ENCODE measurements at places on chromosomes 16 and 17.

DNA sequence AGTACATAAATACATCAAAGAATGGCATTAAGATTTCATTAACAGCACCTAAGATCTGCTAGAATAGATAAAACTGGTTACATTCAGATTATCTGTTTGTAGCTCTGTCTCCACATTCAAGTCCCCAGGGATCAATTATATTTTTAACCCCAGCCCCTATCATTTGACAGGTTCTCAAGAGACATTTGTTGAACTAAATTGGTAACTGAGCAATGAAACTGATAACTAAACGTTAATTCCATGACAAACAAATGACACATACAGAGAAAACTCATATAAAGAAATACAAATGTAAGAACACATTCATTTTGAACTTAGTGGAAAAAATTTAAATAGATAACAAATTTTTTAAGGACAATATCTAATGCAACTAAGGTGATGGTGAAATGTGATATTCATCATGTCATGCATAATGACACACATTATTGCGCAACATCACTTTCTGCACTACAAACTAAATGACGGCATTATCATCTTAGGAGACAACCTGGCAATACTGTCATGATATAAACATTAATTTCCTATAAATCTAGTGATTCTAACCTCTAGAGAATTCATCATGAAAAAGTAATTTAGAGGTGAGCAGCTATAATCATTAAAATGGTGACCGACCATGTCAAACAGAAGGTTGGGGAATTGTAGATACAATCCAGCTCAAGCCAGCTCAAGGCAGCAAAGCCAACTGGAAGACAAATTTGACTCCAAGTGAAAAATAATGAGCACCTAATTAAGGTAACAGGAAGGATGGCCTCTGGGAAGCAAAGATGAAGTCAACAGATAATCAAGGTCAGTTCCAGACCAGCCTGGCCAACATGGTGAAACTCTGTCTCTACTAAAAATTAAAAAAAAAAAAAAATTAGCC, 9.5 kb downstream of the ARHGAP17 start:
- DNase-seq, result no peak

- DNase-seq, result no peak
These were observed 149.4 kb downstream of the AIPL1 start for GRCh38 chr17:6285486-6285885.

DNA sequence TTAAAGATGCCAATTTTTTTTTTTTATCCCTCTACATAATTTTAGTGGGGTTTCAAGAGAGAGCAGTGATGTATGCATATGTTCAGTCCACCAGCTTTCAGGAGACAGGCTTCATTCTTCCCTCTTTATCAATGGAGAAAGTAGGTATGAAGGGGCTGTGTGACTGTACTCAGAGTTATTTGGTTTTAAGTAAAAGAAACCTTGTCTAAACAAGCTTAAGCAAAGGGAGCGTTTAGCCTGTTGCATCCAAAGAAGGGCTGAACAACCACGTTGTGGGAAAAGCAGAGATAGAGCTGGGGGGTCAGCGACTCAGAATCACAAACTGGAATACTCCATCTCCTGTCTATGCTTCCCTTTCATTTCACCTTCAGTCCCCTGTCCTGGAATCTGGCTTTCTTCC, 50.4 kb upstream of the HAS3 start:
- DNase-seq, result no peak

- no peak for DNase-seq
These were observed 23.7 kb upstream of the CYLD start for GRCh38 chr16:50718061-50718760.

- DNase-seq, result no peak
These were observed 7.5 kb downstream of the IFI35 start for GRCh38 chr17:43014020-43014648.

DNA sequence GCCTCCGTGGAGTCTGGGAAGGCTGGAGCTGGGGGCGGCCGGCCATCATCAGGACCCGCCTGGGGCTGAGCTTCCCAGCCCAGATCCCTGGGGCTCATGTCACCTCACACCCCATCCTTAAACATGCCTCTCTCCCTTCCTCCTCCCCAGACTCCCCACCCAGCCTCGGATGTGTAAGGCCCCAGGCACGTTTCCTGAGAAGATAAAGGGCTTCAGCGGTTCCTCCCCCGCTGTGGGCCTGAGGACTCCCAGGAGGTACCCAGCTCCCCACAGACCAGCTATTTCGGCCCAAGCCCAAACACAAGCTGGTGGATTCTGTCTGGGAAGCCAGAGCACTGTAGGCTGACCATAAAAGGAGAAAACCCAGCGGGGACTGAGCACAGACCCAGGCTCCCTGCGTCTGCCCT, 49.2 kb downstream of the MYH11 start:
- no peak for DNase-seq

DNA sequence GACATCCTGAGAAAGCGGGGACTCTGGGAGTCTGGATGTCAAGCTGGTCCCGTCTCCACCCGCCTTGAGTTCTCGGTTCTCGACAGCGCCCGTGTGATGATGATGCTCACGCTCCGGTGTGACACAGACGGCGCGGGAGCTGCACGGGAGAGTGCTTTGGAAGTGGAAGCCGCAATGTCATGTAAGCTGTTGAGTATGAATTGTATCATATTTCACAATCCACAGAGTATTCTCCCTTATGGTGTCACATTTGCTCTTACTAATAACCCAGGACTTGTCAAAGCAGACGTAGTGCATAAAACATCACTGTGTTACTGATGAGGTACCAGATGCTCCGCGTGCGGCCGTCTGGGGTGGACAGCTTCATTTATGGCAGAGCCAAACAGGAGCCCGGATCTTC, 217.5 kb upstream of the CHMP6 start:
- DNase-seq, result no peak

GRCh38 chr16:31427441-31428278, 500 bp downstream of the COX6A2 start:
- peak; percentile 25 for DNase-seq

- DNase-seq, result no peak
These were observed 10.3 kb upstream of the RPL38 start for GRCh38 chr17:74192950-74193781.

DNA sequence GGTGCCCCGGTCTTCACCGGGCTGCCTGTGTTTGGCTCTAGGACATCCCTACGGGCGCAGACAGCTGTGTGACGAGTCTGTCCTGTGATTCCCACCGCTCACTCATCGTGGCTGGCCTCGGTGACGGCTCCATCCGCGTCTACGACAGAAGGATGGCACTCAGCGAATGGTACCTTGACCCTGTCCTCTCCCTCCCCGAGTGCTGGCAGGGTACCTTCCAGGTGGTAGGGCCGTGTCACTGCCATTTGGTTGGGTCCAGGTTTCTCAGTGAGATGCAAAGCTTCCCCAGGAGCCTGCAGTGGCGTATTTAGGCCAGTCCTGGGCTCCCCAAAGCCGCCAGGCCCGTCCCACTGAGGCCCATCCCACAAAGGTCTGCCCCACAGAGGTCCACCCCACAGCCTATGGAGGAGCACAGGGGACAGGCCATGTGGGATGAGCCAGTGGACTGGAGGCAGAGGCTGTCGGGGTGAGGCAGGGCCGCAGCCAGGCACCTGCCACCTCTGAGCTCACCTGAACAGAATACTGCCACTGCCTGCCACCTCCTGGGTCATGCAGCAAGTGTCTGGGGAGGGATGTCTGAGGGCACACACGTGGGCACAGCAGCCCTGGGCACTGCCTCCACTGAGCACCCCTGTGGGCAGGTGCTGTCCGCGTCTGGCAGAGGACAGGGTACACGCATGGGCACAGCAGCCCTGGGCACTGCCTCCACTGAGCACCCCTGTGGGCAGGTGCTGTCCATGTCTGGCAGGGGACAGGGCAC, 31.4 kb upstream of the CHMP6 start:
- no peak for DNase-seq

DNA sequence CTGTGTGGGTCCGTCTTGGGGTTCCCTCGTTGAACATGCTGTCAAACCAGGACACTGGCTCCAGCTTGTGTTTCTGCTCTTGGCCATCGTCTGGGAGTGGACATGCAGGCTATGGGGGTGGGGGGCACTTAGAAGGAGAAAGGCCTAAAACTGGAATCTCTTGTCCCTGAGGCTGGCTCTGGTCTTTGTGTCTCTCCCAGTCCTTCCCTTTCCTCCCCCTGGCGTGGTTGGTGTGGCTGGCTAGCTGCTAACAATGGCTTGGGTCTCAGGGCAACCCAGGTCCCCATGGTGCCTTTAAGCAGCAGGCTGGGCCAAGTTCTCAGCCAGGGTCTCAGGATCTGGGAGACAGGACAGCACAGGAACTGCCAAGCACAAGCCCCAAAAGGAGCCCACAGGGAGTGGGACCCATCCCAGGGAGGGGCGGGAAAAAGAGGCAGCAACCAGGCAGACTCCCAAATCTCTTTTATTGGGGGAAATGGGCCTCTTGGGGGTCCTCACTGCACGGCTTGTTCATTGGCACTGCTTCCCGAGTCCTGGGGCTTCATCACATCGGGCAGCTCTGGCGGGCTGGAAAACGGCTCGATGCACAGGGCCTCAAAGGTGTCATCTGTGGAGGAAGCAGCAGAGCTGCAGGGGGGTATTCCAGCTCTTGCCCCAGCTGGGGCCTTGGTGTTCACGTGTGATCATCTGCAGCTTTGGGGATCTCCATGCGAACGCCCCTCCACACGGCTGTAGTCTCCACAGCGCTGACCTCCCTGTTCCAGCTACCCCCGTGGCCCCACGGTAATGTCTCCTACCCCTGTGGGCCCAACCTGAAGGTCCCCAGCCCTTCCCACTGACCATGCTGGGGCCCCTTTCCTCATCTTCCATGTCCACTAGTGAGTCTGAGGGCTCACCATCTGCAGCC, 5.3 kb downstream of the ELOB start:
- no peak for DNase-seq

GRCh38 chr16:11308493-11309283, 27.6 kb upstream of the PRM1 start:
- DNase-seq, result no peak

DNA sequence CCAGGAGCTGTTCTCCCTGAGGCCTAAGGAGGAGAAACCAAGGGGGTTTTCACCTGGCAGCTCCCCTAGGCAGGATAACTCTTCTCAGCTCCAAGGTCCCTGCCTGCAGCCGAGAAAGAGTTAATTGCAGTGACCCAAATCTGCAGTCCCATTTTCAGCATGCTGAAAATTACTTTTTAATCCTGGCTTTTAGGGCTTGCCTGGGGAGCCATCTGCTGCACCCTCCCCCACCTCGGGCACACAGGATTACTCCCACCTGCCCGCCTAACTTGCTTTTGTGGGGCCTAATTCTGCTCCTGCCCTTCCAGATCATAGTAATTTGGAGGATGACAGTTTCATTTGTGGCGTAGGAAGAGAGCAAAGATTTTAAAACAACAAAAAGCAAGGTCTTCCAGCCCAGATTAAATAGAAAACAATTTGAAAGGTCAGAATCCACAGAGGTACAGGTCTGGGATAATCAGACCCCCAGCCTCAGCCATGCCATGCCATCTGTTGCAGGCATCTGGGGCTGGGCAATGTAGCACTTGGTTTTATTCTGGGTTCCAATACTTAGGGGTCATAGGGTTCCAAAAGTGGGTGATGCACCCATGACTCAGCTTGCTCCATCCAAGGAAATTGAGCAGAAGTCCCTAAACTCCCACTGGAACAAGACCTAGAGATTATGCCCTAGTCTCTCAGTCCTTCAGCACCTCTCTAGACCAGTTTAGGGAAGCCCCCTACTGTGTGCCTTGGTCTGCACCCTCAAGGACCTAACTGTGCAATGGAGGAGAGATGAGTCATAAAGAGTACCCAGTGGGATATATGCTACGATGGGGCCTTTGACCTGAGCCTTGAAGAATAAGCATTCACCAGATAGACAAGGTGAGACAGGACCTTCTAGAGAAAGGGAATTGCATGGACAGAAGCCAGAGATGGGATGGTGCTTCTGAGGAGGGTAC, 64.5 kb upstream of the NLK start:
- DNase-seq, result no peak

GRCh38 chr17:33225509-33225908, 67.6 kb downstream of the ASIC2 start:
- no peak for DNase-seq

DNA sequence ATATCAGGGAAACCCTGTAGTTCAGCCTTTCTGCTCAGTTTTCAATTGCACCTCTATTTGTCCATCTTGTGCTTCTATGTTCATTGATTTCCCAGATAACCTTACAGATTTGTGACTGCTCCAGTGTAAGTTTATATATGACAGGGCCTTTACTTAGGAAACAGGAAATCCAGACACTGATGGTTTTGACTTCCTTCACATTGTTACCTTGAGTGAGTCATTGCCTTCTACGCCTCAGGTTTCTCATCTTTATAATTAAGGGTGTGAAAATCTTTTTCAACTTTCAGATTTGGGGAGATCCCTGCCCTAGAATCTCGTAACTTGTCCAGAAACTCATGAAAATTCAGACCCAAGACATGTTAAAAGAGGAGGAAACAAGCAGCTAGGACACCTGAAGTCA, 342.4 kb upstream of the TBX2 start:
- DNase-seq, result no peak

DNA sequence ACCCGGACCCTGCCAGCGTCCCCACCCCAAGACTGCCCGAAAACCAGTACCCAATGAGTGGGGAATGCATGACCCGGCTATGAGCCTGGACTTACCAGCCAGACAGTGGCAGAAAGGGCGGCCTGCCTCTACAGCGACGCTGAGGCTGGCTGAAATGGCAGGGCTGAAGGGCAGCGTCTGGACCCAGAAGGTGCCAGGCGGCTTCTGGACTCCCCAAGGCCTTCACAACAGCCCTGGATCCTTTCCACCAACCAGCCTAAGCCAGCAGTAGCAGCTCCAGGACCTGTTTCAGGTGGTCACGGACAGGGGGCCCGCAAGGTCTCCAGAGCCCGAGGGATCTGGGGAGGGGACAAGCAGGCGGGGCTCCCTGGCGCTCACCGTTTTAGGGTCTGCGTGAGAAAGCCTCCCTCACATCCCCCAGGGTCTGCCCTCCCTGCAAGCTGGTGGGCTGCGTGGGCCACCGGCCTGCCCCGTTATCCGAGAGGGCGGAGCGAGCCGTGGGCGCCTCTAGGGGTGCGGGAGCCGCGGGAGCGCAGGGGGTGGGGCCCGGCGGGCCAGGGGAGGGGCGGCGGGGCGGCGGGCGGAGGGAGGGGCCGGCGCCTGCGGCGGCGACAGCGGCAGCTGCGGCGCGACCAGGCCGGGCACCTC, at the start of gene RIPOR1:
TSS of gene RIPOR1 (plus strand) at position 608 of the 648 bp plus-strand sequence. CDS start 9,618 bp downstream, outside the sequence.
- no peak for DNase-seq

- DNase-seq, result no peak
These were observed at the start of gene MMP2 for GRCh38 chr16:55478827-55479429. MMP2 (plus strand) TSS chr16:55479198; CDS start chr16:55479480, 282 bp downstream.

- no peak for DNase-seq
These were observed 68.9 kb downstream of the USP31 start for GRCh38 chr16:23080329-23080728.

DNA sequence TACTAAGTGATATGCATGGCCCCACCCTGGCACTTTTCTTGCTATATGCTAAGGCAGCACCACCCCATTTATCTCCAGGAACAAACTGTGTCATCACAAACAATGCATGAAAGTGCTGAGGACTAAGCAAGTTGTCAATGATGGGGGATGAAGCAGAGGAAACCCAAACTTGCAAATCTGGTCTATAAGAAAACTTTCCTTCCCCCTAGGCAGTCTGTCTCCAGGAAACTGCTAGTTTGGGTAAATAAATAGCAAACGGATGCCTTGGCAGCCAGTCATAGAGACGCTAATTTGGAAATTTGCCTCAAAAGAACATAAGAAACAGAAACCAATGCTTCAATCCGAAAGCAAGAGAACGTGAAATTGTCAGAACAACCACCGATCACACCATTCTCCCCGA, 5.6 kb upstream of the HSBP1 start:
- no peak for DNase-seq
